ENCODE measurements at places on chromosomes 5 and 9. TPM values are rescaled to one million over a fixed set of nuclear protein-coding genes. Genes with fewer than 3 reads are reported as not detected.

DNA sequence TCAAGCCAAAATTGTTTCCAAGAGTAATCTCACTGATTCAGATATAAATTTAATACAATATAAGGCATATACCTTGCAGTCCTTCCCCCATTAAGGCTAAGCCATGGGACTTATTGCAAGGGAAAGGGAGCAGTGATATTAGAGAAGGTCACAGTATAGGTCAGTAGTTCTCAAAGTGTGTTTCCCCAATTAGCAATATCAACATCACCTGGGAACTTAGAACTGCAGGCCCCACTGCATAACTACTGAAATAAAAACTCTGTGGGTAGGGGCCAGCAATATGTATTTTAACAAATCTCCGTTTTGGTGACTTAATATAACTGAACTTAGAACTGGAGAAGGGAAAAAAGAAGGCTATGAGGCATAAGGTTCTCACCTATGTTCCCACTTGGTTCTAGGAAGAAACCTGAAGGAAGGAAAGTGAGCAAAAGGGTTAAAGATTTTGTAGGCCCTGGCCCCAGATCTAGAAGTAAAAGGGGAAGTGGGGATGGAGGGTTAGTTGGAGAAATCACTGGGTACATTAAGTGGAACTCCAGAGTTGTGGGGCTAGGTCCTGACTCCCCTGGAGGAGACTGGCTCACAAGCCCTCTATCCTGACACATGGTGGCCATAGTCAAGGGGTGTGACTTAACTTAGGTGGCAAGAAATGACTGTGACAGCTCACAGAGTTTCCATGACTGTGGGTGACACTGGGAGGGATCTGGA, 40.7 kb downstream of the WDR36 start:
- DNase-seq, result no peak

- DNase-seq, result no peak
Measured at GRCh38 chr5:111472579-111472978, 39.8 kb downstream of the STARD4 start.

DNA sequence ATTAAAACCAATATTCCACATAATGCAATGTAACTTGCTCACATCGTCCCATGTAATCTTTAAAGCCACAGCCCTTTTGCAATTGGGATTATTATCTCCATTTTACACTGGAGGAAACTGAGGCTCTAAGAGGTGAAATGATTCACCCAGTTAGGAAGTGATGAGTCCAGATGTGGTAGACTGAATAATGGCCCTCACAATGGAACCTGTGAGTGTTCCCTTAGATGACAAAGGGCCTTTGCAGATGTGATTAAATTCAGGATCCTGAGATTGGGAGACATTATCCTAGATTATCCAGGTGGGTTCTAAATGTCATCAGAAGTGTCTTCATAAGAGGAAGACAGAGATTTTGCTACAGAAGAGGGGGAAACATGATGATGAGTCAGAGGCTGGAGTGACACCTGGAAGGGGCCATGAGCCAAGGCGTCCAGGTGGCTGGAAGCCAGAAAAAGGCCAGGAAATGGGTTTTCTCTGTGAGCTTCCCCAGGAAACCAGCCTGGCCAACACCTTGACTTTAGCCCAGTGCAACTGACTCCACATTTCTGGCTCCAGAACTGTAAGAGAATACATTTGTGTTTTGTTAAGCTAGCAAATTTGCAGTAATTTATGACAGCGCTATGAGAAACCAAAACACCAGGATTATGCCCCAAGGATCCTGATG, 139.1 kb downstream of the KCNIP1 start:
- no peak for DNase-seq

- DNase-seq, result peak; percentile 42
Measured at GRCh38 chr9:136882109-136882946, 4.0 kb upstream of the TRAF2 start.

DNA sequence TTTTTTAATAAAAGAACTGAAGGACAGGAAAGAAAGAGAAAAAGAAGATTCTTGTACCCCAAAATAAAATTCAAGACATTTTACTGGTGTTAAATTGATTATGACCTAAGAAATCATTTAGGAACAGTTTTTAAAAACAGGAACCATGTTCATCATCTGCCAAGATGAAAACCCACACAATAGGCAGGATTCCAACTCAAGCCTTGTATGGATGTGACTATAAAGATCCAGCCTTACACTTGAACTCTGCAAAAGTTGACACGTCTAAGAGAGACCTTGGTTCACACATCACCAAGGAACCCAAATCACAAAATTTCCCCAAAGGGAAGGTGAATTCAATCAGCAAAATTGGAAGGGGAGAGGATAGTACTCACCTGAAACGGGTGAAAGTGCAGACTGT, 82.6 kb downstream of the SMIM23 start:
- DNase-seq, result no peak

GRCh38 chr5:125576822-125577221, 830.4 kb upstream of the ZNF608 start:
- DNase-seq, result no peak

GRCh38 chr5:137286025-137286610, 213.0 kb downstream of the SPOCK1 start:
- no peak for DNase-seq

GRCh38 chr5:168401226-168401625, 85.0 kb upstream of the RARS1 start:
- DNase-seq, result no peak

GRCh38 chr5:134468921-134469400, 56.5 kb upstream of the JADE2 start:
- DNase-seq, result no peak

GRCh38 chr5:56681346-56681745, 134.0 kb upstream of the MAP3K1 start:
- no peak for DNase-seq

Gene SCGB3A1
- total RNA-seq, result 0.49 TPM

Gene ZNF474
- total RNA-seq, result not detected

Gene SFXN1
- 39.6 TPM for total RNA-seq

Gene CFAP77
- total RNA-seq, result 0.79 TPM

Gene KCNV2
- not detected for total RNA-seq

Gene ADCY2
- total RNA-seq, result 0.16 TPM

Gene ANXA2R
- 0.87 TPM for total RNA-seq

Gene CCDC183
- 0.78 TPM for total RNA-seq
